ENCODE measurements at places on chromosomes 11 and 22.
A peak's percentile ranks its signal among the peaks of the same experiment; 100 is the strongest.

- DNase-seq: no peak
These were observed 882 bp downstream of the ANO1 start for GRCh38 chr11:70078781-70079616.

- no peak for DNase-seq
These were observed 1.6 kb upstream of the TMPRSS13 start for GRCh38 chr11:117930668-117931330.

DNA sequence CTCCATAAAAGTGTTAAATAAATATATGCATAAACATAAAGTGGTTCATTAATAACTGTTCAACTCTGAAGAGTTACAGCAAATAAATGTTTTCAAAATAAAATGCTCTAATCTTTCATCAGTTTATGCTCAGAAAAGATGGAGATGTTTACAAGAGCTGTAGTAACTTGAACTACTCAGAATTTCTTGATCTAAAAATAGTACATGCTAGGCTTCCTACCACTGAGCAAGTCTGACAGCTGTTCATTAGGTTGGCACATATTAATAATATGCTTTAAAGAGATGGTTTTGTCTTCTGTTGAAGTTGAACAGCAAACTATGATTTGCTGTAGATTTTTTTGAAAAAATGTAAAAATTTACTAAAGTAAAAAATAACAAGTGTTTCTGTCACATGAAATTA lies 10.8 kb upstream of the SLN start:
- no peak for DNase-seq

DNA sequence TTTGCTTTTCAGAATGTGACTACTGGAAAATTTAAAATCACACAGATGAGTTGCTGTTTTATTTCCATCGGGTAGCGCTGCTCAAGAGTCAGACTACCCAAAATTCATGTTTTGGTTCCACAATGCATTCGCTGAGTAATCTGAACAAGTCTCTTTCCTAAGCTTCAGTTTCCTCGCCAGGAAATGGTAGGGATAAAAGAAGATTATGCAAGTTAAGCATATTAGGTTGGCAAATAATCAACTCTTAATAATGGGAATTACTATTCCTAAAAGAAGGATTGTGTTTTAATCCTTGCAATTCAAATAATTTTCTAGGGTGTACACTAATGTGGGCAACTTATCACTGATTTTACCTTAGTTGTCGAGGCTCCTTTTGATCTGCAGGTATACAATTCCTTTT lies 326.5 kb downstream of the LARGE1 start:
- no peak for DNase-seq

GRCh38 chr11:74319139-74319816 lies 7.8 kb upstream of the P4HA3 start:
- peak; percentile 65 for DNase-seq

DNA sequence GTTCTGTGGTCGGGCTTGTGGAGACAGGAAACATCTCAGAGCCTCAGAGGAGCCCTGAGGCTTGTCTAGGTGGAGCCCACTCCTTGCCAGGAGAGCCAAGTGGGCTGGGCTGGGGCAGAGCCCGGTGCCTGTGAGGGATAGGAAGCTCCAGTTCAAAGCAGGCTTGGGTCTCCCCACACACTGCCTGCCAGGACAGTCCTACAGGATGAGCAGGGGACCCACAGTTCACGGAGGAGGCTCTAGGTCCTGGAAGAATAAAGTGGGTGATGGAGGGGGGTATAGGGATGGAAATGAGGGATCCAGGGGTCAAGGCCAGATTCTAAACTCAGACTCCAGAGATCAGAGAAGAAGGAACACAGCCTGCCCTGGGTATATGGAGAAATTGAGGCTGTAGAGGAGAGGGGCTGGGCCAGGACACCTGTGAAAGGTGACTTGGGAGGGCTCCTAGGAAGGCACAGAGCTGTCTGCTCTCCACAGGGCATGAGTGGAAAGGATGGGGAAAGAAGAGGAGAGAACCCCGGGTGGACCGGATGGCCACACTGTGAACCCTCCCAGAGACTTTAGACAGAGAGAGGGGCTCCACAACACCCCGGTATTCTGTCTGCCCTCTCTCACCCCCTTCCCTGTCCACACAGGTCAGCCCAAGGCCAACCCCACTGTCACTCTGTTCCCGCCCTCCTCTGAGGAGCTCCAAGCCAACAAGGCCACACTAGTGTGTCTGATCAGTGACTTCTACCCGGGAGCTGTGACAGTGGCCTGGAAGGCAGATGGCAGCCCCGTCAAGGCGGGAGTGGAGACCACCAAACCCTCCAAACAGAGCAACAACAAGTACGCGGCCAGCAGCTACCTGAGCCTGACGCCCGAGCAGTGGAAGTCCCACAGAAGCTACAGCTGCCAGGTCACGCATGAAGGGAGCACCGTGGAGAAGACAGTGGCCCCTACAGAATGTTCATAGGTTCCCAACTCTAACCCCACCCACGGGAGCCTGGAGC lies 7.4 kb downstream of the IGLL5 start:
- DNase-seq: no peak

DNA sequence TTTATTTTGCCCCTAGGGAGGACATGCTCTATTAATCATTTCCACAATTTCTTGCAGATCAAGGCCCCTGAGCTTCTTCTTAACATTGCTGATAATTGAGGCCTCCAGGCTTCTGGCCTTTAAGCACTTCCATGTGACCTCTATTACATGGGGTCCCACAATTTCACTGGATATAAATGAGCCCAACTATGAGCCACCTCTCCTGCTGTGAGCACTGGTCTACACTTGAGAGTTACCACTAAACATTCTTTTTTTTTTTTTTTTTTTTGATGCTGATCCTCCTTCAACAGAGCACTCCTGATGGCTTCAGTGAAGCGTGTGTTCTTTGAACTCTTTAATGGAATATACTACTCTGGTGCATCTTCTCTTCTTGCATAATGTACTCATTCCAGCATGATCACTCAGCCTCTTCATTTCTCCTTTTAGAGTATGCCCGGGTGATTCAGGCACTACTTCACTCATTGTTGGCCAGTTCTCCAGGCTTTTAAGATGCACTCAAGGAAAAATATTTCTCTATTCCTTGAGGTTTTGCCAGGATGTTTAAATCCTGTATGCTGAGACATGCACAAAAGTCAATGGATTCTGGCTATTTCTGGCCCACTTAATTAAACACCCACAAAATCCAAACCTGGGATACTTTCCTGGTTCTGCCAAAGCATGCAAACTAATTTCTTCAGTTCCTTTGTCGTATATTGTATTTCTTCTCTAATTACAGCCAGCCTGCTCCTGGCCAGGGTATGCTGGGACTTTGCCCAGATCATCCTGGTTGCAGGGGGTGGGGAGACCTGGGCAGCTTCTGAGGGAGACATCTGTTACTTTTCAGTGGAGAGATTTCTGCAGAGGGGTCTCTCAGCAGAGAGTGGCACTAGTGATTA lies 257.8 kb upstream of the LUZP2 start:
- no peak for DNase-seq

DNA sequence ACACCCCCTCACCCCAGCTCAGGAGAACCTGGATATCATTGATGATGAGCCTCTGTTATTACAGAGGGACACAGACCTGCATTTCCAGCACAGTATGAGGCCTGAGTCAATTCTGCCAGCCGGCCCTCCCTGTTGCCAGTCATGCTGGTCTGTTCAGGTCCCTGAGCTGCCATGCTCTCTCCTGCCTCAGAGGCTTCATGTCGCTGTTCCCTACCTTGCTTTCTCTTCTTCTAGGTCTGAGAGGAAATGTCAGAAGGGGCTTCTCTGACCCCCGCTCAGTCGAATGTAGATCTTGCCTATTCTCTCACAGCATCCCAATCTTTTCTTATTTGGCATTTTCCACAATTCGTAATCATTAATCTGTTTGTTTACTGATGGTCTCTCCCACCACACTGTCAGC lies 21.8 kb upstream of the ABCC8 start:
- DNase-seq: no peak

- no peak for DNase-seq
These were observed 146.6 kb downstream of the BBOX1 start for GRCh38 chr11:27187075-27187847.

DNA sequence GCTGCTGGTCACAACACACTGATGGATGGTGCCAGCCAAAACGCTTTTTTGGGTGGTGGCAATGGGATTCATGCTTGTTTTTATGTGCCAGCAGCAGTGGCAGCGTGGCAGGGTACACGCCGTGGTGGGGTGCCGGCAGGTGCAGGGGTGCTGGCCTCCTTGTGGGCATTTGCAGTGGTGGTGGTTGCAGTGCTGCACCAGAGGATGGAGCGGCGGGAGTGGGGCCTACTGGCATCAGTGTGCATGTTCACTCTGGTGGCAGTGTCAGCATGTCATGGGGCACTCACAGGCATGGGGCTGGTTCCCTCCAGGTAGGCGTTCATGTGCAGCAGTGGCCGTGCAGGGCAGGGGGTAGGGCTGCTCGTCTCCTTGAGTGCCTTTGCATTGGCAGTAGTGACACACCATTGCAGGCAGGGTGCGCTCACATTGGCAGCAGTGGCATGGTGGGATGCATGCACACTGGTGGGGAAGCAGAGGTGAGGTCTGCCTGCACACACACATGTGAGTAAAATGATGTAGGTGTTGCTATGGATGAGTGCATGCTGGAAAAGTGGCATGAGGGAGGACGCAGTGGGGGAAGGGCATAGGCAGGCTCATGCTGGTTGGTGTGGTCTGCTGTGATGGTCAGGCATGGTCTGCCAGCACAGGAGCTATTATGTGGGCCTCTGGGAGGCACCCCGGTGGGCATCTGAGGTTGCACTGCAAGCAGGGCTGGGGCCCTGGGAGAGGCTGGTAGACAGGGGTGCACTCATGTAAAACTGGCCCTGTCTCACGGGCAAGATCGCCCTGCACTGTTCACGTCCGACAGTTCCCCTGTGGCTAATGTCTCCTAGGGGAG lies 29.9 kb downstream of the CCDC15 start:
- DNase-seq: no peak

DNA sequence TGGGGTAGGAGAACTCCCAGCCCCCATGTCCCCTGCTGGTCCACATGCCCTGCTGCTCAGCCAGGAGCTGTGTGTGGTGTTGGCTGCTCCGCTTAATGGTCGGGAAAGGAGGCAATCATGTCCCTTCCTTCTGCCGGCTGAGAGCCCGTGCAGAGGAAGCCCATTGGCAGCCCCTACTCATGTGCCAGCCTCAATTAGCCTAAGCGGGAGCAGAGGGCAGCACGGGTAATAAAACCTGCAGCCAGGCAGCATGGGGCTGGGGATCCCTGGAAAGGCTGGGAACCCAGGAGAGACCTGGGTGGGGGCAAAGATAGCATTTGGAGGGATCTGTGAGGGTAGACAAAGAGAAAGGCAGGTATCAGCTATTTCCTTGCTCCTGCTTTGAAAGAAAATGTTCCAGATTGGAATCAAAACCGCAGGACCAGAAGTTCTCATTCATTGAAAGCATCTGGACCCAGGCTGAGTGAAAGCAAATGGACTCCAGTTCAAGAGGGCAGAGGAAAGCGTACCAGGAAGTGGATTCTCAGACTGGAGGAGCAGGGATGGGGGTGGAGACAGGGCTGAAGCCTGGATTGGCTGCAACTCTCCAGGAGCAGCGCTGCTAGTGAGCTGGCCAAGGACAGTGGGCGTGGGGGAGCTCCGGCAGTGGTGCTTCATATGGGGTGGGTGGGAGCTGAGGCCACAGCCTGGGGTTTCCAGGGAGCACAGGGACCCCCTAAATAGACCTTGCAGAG lies 103.4 kb upstream of the NECTIN1 start:
- no peak for DNase-seq

- DNase-seq: no peak
These were observed 76.0 kb upstream of the MTMR2 start for GRCh38 chr11:95999711-96000406.

DNA sequence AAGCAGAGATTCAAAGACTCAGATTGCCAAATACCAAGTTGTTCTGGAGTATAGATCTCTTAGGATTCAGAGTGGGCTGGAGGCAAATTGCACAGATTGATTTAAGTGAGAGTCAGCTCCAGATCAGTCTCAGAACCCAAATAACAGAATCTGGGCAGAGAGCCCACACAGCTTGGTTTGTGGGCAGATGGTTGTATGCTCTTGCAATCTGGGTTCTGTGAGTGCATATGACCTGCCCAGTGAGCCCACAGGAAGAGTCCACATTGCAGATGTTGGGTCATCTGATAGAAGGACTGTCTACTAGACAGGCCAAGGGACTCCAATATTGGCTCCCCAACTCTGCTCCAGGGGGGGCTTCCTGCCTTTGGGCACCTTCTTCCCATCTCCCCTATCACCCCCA lies 65.9 kb downstream of the ADAMTS15 start:
- no peak for DNase-seq

DNA sequence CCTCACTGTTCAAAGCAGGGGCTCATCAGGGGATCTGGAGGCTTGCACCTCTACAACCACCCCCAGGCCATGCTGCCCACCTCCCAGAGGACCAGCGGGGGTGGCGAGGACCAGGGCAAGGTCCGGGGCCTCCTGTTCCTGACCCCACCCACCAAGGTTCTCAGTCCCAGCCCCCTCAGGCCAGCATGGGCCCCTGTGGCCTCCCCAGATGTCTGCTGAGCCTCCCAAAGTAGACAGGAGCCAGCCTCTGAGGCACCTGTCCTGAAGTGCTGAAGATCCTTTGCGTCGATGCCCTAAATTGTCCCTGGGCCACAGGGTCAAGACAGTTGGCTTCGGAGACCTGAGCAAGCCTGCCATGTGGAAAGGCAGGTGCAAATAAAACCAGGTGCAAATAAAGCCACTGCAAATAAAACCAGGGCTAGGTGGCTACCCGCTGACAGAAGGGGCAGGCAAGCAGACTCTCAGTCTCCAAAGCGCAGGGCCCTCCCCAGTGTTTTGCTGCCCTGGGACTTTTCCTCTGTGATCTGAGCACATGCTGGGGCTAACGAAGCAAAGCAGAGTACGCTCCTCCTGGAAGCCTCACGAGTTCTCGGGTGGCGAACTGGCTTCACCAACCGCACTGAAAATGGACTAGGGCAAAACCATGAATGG lies 22.4 kb upstream of the ARFGAP3 start:
- DNase-seq: no peak

- peak; percentile 34 for DNase-seq
These were observed 73.3 kb upstream of the ZBED5 start for GRCh38 chr11:10930972-10931760.

Data from NCI-H460 (cell line).